ENCODE measurements at places on chromosomes 5 and 9.

DNA sequence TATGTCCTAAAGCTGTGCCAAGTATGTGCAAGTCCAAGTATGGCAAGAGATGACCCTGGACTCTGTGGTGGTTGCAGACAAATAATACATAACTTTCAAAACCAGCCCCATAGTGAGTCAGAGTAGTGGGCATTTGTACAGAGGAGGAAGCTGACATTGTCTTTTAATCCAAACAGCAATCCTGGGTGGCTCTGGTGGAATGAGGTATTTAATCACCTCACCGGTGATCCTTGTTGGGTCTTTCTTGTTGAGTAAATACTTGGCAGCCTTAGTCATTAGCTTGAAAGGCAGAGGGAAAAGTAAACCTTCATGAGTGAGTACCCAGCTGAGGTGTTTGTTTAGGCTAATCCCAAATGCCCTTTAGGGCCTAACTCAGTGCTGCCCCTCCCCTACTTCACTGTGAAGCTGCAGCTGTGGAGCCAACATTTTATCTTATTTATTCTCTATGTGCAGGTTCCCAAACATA is 148.7 kb upstream of the SLC12A2 start:
- DNase-seq: no peak

GRCh38 chr9:134598884-134599245 is 42.7 kb upstream of the COL5A1 start:
- DNase-seq: peak; percentile 12

- DNase-seq: no peak
Observed at GRCh38 chr9:128920381-128921058, at the start of gene PHYHD1. Gene PHYHD1 (plus strand): TSS chr9:128920982. CDS start chr9:128922324, 1,342 bp downstream.

DNA sequence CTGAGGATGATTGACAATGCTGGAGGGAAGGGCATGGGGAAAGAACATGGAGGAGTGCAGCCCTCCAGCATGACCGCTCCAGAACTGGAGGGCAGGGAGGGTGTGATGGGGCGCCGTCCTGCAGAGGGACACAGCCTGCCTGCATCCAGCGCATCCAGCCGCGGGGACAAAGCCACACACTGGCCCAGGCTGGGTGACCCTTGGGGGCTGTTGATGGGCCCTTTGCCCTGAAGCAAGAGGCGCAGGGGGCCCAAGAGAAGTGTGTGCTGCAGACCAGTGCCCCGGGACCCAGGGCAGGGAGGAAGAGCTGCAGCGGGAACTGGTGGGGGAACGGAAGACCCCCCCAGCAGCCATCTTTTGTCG is 169.8 kb upstream of the PPP1R26 start:
- no peak for DNase-seq

DNA sequence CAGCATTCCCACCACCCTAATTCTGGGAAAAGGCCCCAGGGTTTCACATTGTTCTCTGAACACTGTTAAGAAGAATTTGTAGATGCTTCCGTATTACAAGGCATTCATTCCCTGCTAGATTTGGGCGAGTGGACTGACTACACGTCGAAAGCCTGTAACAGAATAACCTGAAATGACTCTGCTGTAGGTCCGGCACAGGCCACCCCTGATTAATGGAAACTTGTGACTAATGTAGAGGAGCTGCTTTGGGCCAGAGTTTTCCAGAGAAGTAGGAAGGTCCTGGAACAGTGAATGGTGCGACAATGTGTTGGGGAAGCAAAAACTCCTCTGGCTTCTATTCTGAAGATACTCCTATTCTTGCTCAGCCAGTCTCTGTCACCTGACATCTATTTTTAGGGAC is 87.6 kb downstream of the NR3C1 start:
- DNase-seq: no peak

GRCh38 chr5:68305223-68305870 is 89.8 kb downstream of the PIK3R1 start:
- DNase-seq: no peak

DNA sequence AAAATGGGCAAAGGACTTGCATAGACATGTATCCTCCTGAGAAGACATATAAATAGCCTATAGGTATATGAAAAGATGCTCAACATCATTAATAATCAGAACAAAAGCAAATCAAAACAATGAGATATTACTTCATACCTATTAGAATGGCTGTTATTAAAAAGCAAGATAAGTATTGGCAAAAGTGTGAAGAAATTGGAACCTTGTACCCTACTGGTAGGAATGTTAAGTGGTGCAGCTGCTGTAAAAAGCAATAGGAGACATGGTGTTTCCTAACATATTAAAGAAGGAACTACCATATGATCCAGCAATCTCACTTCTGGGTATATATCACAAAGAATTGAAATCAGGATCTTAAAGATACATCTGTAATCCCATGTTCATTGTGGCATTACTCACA is 69.8 kb upstream of the PRR16 start:
- DNase-seq: no peak

DNA sequence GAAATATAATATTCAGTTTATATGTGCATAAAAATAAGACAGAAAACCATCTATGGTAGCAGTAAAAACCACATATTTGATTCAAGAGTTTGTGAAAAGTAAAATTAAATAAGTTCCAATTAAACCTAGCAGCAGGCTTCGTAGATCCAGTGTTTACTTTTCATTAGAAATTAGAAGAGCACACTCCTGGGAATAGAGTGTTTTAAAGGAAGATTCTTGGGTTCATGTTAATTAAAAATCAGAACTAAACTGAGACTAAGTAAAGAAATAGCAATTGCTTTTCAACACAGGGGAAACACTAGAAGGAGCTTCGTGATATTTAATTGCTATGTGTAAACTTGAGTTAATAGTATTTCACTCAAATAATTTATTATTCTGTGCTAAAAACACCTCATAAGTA is 1097.8 kb upstream of the CDH18 start:
- no peak for DNase-seq

GRCh38 chr5:92444888-92445287 is 1061.8 kb upstream of the ARRDC3 start:
- no peak for DNase-seq

DNA sequence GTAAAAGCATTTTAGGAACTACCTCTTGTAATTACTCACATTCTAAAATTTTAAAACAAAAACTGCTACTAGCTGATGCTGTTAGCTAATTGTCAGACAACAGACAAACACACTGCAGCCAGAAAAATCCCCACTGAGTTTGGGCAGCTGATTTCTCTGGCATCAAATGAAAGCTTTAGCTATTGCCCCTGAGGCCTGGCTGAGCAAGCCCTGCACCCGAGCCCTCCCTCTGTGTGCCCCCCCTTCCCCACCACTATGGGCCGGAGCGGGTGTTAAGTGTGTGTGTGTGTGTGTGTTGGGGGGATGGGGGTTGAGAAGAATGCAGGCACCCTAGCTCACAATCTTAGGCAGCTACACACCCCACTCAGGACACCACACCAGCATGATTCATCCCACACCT is 2.4 kb downstream of the NEUROG1 start:
- no peak for DNase-seq

GRCh38 chr9:81146241-81146640 is 543.1 kb downstream of the TLE1 start:
- DNase-seq: no peak

DNA sequence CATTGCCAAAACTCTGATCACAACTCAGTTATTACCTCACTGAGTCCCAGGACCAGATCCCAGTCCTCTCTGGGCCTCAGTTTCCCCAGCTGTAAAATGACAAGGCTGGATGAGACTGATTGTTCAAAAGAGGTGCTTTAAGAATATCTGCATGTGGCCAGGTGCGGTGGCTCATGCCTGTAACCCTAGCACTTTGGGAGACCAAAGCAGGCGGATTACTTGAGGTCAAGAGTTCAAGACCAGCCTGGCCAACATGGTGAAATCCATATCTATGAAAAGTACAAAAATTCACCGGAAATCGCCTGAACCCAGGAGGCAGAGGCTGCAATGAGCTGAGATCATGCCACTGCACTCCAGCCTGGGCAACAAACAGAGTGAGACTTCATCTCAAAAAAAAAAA is 8.3 kb downstream of the ATOX1 start:
- DNase-seq: no peak

DNA sequence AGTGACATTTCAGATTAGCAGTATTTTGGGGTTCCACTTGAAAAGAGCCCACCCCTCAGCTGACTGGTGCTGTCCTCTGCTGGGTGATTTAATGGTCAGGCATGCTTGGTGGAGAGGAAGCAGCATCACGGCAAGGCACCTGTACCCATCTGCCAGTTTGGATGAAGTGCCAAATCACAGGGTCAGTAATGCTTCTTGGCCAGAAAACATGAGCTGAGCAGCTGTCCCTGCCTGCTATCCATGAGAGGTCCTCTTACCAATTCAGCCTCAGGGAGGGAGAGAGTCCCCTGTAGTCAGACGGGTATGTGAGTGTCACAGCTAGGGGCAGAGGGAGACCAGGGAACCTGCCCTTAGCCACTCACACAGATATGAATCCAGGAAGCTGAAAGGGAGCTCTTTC is 137.9 kb downstream of the SEC61B start:
- DNase-seq: no peak

- no peak for DNase-seq
Observed at GRCh38 chr5:109681763-109682162, 8.0 kb upstream of the MAN2A1 start.

DNA sequence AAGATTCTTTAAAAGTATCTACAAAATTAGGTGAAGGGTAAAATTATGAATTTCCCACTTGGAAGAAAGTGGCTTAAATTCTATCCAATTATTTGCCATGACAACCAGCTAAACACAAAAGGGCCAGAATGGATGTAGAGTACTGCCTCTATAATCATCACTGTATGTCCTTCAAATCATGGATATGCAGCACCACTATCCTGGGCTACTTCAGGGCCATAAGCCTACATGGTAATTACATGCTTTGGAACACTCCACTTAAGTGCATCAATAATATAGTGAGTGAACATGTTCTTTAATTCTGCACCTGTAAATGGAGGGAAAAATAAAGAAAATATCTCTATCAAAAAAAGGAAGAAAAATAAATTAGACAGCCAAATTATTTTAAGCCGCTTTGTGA is 575.2 kb downstream of the ISL1 start:
- DNase-seq: no peak

GRCh38 chr5:27216367-27216950 is 178.1 kb upstream of the CDH9 start:
- no peak for DNase-seq

GRCh38 chr9:121009650-121010049 is 40.4 kb downstream of the C5 start:
- DNase-seq: no peak

DNA sequence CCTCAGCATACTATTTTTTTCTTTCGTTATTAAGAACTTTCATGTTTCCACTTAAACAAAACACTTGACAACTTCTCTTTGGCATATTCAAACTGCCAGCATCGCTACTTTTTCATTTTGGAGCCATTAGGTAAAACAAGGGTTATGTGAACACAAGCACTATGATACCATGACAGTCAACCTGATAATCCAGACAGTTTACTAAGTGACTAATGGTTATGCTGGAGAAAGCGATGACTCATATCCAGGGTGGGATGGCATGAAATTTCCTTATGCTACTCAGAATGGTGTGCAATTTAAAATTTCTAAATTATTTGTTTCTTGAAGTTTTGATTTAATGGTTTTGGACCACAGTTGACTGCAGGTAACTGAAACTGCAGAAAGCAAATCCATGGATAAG is 29.9 kb upstream of the PRSS3 start:
- no peak for DNase-seq

DNA sequence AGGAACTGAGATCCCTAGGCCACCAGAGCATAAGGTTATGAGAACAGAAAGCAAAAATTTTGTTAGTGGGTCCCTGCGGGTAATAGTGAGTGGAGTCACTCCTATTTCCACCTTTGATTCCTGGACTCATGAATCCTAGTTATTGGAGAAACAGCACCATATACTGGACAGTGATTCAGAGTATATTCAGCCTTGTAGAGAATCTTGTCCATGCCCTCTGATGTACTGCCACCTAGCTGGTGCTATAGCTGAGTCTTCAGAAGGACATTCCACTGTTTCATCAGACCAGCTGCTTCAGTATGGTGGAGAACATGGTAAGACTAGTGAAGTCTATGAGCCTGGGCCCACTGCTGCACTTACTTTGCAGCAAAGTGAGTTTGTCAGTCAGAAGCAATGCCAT is 25.0 kb upstream of the ITGA2 start:
- no peak for DNase-seq

- DNase-seq: no peak
Observed at GRCh38 chr5:38468978-38469706, 87.3 kb downstream of the LIFR start.

GRCh38 chr5:154482528-154483449 is 4.8 kb upstream of the HAND1 start:
- DNase-seq: no peak

DNA sequence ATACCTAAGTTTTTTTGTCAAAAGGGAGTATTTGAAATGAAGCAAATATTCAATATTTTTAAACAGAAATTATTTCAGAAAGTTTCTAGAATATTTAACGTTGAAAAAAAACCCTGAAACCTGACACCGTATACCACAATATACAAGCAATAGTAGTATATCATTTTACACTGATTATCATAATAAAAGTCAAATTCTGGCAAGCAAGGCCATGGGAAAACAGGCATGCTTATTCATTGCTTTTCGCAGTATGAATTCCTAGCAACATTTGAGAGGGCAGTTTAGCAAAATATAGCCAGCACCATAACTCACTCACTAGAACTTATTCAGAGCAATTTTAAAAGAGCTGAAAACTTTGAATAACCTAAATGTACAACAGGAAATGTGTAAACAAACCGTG is 46.1 kb downstream of the ERAP1 start:
- DNase-seq: no peak

- DNase-seq: no peak
Observed at GRCh38 chr9:35689542-35690293, at the start of gene TPM2. Gene TPM2 (minus strand): TSS chr9:35689925. CDS start chr9:35689817, 108 bp downstream.

- DNase-seq: no peak
Observed at GRCh38 chr9:105178076-105178475, 66.4 kb upstream of the SLC44A1 start.

DNA sequence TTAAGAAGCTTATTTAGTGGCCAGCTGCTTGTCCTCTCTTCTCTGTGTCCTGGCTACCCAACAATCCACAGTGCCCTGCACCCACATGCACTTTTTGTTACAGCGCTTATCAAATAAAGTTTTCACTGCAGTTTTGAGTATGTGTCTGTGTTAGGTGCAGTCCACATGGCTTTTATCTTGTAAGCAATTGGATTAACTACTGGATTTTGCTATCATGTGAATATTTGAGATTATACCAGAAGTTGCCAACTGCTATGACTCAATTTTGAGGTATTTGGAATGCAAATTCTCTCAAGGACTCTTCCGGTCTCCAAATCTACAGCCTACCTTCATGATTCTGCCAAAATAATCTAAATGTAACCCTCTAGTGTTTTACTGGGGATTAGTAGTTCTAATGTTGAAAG is 690.2 kb downstream of the NR2F1-AS1 start:
- no peak for DNase-seq

DNA sequence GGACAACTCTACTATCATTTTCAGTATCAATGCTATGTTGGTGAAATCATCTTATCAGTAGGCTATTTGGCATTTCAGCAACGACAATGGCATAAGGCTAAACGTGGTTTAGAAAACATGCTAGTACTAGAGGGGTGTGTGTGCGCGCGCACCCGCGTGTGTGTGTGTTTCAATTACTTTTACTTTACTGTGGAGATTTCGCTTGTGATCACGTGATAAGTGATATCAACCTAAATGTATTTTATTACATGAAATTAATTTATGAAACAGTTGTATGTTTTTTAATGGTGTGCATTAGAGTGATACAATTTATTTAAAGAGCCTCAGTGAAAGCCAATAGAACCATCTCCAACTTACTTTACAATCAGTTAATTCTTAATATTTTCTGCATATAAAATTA is 587.9 kb upstream of the ITGA1 start:
- DNase-seq: no peak

- DNase-seq: no peak
Observed at GRCh38 chr9:132722564-132723065, 52.4 kb downstream of the GTF3C4 start.

GRCh38 chr5:131747180-131748105 is 49.4 kb downstream of the FNIP1 start:
- DNase-seq: no peak

Data from stimulated activated CD8-positive, alpha-beta memory T cell treated with anti-CD3 and anti-CD28 coated beads, Interleukin-4, amount 100 ng/mL, for 48 hours (primary cell).